ENCODE measurements at places on chromosomes 13 and 19.

- no peak for DNase-seq
Measured at GRCh38 chr13:110326263-110326904, 19.3 kb downstream of the COL4A2 start.

DNA sequence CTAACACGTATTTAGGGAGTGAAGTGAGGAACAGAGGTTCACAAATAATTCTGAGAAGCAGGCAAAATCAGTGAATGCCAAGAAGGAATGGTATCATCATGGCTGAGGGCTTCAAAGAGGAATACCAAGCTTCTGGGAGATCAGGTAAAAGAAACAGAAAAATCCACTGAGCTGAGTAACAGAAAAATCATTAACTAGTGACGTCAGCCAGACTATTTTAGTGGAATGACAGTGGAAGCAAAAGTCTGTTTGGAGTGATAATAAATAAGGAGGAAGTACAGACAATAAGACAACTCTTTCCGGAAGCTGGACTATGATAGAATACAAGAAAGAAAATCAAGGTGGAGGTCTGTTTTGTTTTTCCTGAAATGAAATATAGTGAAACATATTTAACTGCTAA, 83.5 kb downstream of the SACS start:
- DNase-seq: no peak

DNA sequence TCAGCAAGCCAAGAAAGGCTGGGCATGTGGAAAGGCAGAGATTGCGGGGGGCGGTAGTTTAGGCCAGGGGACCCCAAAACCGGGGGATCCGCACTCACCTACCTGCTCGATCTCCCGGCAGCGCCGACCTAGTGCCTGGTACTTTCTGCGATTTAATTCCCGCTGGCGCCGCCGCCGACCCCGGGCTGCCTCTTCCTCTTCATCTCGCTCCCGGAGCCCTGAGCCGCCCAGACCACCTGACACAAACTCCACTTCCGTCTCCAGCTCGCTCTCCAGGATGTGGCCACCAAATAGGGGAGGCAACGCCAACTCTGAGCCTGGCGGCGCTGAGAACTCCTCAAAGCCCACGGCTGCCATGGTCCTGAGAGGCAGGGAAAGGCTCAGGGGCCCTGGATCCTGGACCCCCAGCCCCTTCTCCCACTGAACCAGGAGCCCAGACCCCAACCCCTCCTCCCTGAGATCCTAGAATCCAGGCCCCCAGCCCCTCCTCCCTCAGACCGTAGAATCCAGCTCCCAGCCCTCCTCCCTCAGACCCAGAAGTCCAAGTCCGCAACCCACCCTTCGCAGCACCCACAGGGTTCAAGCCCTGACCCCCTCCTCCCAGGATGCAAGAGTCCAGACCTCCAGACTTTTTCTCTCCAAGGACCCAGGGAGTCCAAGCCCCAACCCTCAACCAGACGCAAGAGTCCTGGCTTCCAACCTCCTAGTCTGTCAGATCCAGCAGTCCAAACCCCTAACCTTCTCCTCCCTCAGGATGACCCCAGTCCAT, 933 bp downstream of the TFPT start:
- peak; percentile 76 for DNase-seq

DNA sequence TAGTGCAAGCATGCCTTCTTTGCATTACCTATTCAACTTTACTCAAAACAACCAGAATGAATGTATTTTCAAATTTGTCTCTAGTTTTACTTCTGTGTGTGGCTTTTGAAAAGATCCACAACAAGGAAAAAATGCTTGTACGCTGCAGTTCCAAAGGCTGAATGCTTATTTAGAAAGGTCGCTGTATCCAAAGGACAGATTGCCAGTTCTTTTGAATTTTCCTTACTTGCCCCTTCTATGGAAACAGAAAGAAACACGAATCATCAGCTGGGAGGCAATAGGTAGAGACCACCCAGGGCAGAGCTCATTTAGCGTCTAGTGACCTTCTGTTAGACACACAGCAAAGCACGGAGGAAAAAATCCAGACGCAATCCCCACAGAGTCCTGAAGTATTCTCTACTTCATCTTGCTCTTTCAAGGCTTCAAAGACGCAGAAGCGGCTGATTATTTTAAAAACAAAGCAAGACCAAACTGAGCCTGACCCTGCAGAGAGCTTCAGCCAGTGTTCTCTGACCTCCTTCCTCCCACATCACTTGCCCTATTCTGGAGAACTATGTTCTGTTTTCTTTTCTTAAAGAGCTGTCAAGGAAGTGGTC, 674.6 kb upstream of the SGCG start:
- DNase-seq: no peak

DNA sequence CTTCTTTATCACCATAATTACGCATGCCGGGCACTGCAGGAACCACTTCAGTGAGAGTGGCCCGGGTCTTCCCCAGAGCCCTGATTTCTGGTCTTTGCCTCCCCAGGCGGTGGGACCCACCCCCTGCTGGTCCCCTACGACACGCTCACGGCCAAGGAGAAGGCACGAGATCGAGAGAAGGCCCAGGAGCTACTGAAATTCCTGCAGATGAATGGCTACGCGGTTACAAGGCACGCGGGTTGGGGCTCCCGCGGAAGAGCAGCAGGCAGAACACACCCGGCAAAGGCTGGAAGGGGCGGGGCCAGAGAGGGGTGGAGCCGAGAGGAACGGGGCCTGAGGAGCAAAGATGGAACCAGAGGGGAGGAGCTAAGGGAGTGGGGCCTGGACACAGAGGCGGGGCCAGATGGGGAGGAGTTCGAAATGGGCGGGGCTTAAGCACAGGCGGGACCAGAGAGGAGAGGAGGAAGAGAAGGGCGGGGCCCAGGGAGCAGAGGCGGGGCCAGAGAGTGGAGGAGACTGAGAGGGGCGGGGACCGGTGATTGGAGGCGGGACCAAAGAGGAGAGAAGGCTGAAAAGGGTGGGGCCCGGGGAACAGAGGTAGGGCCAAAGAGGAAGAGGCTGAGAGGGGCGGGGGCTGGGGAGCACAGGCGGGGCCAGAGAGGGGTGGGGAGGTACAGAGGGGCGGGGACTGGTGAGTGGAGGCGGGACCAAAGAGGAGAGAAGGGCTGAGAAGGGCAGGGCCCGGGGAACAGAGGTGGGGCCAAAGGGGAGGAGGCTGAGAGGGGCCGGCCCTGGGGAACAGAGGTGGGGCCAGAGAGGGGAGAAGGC, 73.4 kb downstream of the RYR1 start:
- peak; percentile 93 for DNase-seq

DNA sequence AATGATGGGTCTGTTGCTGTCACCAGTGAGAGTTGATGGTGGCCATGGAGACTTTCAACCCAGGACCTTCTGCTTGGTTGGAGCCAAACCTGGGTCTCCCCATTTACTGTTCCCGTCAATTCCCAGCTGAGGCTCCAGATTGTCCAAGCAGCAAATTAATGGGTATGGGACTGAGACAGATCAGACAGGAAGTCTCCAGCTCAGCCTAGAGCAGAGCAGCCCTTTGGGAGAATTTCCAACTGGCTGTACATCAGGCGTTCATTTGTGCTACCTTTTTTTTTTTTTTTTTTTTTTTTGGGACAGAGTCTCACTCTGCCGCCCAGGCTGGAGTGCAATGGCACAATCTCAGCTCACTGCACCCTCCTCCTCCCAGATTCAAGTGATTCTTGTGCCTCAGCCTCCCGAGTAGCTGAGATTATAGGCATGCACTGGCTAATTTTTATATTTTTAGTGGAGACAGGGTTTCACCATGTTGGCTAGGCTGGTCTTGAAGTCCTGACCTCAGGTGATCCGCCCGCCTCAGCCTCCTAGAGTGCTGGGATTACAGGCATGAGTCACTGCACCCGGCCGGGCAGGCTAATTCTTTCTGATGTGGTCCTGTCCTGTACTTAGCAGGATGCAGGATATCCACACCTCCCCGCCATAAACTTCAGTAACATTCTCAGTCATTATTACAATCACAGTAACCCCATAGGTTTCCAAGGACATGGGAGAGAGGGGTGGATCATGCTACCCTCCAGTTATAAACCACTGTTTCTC, 9.3 kb downstream of the MAP3K10 start:
- DNase-seq: no peak

GRCh38 chr13:100537486-100537885, 51.1 kb downstream of the GGACT start:
- no peak for DNase-seq

- DNase-seq: peak; percentile 80
Measured at GRCh38 chr19:46748325-46749109, 2.3 kb upstream of the STRN4 start.

GRCh38 chr19:584240-585001, 5.3 kb upstream of the HCN2 start:
- peak; percentile 68 for DNase-seq

GRCh38 chr19:38676023-38676877, 28.8 kb downstream of the ACTN4 start:
- peak; percentile 43 for DNase-seq

- DNase-seq: no peak
Measured at GRCh38 chr13:38970380-38971051, 20.1 kb downstream of the STOML3 start.

GRCh38 chr13:95067303-95067702, 233.9 kb downstream of the ABCC4 start:
- no peak for DNase-seq

DNA sequence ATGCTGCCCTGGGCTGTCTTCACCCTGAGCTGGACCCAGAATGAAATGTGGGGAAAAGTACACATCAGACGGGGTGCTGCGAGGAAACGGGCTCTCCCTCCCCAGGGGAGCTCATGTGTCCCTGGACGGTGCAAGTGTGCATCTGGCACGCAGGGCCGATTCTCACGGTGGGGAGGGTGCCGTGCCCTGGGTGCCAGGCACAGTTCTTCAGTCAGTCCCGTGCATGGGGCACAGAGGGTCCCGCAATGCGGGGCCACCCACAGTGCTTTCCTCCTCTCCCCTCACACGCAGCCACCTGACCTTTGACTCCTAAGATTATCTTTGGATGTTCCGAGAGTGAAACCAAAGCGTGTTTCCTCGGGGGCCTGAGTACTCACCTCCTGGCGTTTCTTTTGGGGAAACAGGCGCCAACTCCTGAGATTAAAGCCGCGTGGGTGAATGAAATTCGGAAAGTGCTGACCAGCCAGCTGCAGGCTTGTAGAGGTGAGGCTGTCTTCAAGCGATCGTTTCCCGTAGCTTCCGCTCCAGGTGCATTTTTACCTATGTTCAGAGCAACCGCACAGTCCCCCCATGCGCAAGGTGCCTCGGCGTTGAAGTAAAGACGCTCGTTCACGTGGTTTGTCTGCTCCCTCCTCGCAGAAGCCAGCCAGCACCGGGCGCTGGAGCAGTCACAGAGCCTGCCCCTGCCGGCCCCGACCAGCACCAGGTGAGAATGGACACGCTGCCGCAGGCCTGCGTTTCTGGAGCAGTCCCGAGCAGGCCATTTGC, 17.5 kb upstream of the F7 start:
- DNase-seq: no peak

DNA sequence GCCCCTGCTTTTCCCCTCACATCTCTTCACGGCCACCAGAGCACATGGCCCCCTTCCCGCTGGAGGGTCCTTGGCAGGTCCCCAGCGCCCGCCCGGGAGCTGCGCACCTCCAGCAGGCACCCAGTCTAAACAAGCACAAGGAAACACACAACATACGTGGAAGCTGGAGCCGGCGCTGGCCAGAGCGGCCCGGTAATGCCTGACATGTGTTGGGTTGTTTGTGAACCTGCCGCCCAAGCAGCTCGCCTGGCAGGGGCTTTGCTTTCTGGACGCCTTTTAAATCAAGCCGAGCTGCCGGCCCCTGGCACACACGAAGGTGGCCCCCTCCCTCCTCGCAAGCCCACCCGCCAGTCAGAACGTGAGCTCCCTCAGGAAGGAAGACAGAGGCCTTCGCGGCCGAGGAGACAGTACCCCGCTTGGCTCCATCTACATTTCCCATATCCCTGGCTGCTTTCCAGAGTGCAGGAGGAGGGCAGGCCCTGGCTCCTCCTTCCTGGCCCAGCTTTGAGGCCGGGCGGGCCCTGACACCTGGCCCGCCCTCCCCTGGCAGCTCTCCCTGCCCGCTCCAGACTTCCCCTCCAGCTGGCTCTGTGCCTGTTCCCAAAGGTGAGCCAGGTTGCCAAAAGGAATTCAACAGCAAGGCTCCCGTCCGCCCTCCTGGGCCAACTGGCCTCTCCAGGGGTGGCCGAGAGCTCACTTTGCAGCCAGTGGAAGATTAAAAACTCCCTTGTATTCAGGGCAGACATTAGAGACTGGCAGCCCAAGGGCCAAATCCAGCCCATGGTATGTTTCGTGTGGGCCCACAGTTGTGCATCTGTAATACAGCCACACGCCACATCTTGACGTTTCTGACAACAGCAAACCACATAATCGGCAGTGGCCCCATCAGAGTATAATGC, 28.7 kb downstream of the COMP start:
- no peak for DNase-seq

- no peak for DNase-seq
Measured at GRCh38 chr13:46663206-46664037, 110.5 kb downstream of the LRCH1 start.

DNA sequence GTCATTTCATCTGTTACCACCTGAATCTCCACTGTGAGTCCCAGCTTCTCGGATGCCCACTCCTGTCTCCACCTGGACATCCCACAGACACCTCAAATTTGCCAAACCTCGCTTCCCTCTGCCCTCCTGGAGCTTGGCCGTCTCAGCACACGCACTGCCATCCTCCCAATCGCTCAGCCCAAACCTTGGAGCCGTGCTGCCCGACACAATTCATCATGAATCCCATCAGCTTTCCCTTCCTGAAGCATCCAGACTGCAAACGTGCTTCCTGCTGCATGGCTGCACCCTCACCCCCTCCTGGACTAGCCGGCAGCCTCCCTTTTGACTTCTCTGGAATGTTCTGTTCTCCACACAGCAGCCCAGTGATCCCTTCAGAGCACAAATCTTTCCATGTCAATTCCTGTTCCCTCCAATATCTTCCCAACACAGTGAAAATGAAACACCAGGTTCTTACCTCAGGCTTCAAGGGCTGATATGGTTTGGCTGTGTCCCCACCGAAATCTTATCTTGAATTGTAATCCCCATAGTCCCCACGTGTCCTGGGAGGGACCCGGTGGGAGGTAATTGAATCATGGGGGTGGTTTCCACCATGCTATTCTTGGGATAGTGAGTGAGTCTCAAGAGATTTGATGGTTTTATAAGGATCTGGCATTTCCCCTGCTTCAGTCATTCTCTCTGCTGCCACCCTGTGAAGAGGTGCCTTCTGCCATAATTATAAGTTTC, 1.1 kb upstream of the PROZ start:
- peak; percentile 12 for DNase-seq

GRCh38 chr13:36130552-36131221, 495 bp downstream of the DCLK1 start:
- no peak for DNase-seq

- DNase-seq: no peak
Measured at GRCh38 chr13:29435125-29435911, 160.2 kb downstream of the SLC7A1 start.

DNA sequence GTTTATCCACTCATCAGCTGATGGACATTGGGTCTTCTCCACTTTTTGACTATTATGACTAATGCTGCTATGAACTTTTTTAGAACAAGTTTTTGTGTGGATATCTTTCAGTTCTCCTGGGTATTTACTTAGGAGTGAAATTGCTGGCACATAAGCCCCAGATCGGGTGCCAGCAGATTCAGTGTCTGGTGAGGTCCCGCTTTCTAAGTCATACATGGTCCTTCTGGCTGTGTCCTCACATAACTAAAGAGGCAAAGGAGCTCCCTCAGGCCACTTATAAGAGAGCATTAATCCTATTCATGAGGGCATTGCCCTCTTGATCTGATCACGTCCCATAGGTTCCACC, 600 bp upstream of the ZNF226 start:
- no peak for DNase-seq

GRCh38 chr19:1343041-1343440, 40.7 kb upstream of the NDUFS7 start:
- DNase-seq: no peak

All from activated CD4-positive, alpha-beta memory T cell treated with anti-CD3 and anti-CD28 coated beads, Interleukin-2, amount 10 ng/mL, durations not matched to agents 7 days and 5 days (primary cell).